Activated CD4-positive, alpha-beta T cell treated with anti-CD3 and anti-CD28 coated beads, Interleukin-2, amount 10 ng/mL, durations not matched to agents 7 days and 5 days (primary cell): ENCODE measurements at places on chromosomes 7 and 10.

DNA sequence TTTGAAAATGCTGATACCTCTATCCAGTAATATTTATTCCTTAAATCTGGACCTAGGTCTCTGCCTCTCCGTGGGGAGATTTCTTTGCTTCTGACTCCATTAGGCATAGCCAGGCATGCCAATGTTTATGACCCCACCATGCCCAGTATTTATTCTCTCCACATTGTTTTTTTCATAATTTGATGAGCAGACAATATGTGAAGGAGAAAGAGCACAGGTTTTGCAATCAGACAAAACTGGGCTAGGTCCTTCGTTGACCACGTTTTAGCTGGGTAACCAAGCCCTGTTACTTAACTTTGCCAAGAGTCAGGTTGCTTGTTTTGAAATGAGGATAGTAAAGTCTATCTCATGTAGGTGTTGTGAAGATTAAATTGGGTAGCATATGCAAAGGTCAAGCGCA is 21.6 kb upstream of the PRPS1L1 start:
- no peak for DNase-seq

GRCh38 chr10:58431903-58432302 is 46.7 kb downstream of the TFAM start:
- DNase-seq, result no peak

GRCh38 chr10:126225672-126226008 is 162.6 kb downstream of the ADAM12 start:
- DNase-seq, result no peak

DNA sequence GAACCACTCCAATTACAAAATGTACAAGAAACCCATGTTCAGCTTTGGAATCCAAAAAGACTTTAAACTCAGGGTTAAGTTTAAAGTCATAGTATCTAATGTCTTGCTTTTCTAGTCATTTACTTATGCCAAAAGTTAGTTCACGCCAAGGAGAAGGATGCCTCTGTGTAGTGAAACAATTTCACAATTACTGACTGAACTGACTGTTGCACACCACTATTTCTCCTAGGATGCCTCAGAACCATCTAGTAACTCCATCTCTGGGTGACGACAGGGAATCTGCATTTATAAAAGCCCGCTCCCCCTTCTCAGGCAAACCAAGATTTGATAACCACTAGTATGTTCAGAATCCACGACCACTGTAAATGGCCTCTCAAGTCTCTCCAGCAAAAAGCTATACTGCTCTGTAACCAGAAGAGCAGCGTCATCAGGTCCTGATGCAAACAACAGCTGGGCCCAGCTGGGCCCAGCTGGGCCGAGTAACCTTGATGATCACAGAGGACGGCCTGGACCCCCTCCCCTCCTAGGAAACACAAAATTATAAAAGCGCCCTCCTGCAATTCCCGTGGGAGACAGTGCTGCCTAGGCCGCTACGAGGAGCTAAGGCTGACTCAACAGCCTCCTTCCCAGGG is 680 bp upstream of the ADO start:
- no peak for DNase-seq

- DNase-seq, result no peak
Observed at GRCh38 chr10:6501931-6502330, 78.1 kb downstream of the PRKCQ start.

- DNase-seq, result no peak
Observed at GRCh38 chr10:78419481-78420265, 386.0 kb downstream of the RPS24 start.

DNA sequence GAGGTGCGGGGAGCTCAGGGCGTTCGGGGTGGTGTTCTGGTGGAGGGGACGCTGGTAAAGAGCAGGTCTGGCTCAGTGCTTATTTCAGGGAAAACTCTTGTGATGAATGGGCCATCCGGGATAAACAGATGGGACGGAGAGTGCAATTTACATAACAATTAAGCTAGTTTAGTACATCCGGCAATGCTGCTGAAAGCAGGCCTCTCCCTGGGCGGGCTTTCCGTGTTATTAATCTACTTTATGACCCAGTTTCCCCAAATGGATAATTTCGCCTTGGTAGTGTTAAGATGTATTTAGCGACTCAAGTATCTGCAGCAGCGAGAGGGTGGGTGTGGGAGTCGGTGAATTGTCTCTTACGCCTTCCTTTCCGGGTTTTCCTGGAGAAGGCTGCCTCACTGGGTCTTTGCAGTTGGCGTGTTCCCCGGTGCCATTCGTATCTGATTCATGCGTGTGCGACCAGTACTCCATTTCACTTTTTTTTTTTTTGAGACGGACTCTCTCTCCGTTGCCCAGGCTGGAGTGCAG is 25.2 kb downstream of the FOXK1 start:
- no peak for DNase-seq

DNA sequence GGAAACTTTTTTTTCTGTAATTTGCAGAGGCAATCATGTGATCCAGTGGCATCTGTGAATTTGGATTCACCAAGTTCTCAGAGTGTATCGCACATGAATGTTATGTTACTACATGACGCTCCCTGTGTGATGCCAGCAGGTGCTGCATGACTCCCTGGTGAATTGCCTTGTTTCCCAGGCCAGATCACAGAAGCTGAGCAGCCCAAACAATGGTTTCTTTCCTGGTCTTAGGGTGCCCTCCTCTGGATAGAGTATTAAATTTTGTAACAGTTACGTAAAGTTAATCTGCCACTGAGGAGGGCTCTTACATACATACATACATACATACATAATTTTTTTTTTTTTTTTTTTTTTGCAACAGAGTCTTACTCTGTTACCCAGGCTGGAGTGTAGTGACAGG is 3.6 kb downstream of the ZSCAN21 start:
- DNase-seq, result peak; percentile 64

DNA sequence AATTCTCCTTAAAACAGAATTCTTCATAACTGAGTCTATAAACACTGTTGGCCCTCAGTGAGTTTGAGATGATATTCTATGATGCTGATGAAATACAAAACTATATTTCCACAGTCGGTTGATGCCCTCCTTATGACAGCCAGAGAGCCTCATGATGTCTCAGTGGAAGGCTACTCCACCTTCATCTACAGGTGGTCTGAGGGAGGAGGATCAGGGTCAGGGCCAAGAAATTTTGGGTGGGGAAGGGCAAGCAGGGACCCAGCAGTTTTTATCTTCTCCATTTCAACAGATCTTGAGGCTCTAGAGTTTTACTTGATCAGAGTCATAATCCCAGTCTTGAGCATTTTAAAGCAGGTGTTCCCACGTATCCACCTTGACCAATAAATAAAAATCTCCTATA is 90.8 kb downstream of the CCDC71L start:
- DNase-seq, result no peak

- no peak for DNase-seq
Observed at GRCh38 chr10:28312572-28312971, 9.7 kb upstream of the MPP7 start.

- no peak for DNase-seq
Observed at GRCh38 chr10:122102869-122103525, 114.0 kb downstream of the TACC2 start.

- DNase-seq, result no peak
Observed at GRCh38 chr7:25831831-25832411, 320.1 kb upstream of the NFE2L3 start.

- no peak for DNase-seq
Observed at GRCh38 chr7:39691821-39692220, 68.4 kb downstream of the RALA start.
